ENCODE measurements at places on chromosomes 5 and 9. TPM values are rescaled to one million over a fixed set of nuclear protein-coding genes. Genes with fewer than 3 reads are reported as not detected.

Gene EPB41L4A
- 8.6 TPM for total RNA-seq

Gene NXNL2
- 11.8 TPM for total RNA-seq

Gene TLE4
- 36.3 TPM for total RNA-seq

Gene ST6GALNAC6
- total RNA-seq, result 37.0 TPM
